Activated CD8-positive, alpha-beta memory T cell treated with anti-CD3 and anti-CD28 coated beads for 1 hour (primary cell): ENCODE measurements at places on chromosomes 5 and 9.

DNA sequence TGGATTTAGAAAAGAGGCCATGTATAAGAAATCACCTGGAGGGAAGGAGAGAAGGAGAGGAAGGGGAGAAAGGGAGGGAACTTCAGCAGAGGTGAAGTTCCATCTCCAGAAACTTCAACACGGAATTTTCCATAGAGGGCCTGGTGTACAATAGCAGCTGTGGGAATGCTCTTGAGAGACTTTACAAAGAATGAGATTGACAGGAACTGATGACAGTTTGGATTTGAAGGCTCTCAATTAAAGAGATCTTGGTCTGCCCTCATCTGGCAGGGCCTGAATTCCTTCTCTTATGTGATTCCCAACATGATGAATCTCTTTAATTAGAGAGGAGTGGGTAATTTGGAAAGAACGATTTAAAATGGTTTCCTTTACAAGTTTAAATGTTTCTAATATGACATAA lies 143.5 kb downstream of the MLLT3 start:
- no peak for DNase-seq

DNA sequence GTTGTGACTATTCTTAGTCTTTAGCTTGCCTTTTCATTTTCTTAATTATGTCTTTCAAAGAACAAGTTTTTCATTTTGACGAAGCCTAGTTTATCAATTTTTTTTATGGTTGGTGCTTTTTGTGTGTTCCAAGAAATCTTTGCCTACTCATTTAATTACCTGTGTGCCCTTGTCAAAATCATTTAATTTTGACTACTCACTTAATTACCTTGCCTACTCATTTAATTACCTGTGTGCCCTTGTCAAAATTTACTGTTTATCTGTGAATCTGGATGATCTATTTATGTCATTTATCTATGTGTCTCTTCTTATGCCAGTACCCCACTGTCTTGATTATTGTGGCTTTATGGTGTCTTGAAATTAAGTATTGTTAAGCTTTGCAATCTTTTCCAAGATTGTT lies 63.9 kb downstream of the MTAP start:
- no peak for DNase-seq

DNA sequence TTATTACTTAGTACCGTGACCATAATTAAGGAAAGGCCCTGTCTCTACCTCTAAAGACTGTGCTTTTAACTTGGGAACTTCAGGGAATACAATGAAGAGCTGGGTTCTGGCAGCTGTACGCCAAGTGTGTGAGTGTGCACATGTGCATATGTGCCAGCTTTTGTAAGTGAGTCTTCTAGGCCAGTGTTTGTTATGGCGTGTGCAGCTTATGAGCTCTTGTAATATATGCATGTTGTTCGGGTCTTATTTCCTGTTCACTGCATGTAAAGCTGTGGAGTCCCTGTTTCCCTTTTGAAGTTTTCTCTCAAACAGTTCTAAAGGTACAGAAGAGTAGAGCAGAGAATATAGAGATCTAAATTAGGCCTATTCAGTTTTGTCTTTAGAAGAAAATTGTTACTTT lies 30.5 kb downstream of the TGFBR1 start:
- no peak for DNase-seq

DNA sequence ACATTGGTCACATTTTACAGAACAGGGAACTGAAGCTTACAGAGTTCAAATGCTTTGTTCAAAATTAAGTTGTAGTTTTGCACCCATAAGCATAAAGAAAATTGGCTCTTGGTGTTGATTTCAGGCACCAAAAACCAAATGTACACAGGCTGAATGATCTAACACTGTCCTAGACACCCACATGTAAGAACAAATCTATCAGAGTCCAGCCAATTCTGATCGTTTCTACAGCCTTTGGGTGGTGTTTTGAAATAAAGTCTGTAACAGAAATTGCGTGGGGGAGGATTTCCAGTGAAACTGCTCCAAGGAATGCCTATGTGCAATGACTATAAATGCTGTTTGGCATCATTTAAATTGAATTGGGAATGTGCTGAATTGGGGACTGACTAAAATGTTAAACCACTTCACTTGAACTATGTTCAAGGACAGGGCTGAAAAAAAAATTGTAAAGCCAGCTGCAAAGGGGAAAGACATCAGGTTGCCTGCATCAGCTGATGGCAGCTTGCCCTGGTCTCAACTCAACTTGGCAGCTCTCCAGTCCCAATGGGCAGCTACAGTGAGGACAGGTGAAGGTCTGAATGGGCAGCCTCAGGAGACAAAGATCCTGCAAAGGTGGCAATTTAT lies 92.2 kb upstream of the TRPC7 start:
- no peak for DNase-seq

- no peak for DNase-seq
These were observed 352.9 kb downstream of the DNAH5 start for GRCh38 chr5:13591621-13592020.

- DNase-seq: no peak
These were observed 279.1 kb downstream of the MSX2 start for GRCh38 chr5:175003531-175003930.

- DNase-seq: no peak
These were observed 4.4 kb upstream of the DCTN4 start for GRCh38 chr5:150763023-150763769.

DNA sequence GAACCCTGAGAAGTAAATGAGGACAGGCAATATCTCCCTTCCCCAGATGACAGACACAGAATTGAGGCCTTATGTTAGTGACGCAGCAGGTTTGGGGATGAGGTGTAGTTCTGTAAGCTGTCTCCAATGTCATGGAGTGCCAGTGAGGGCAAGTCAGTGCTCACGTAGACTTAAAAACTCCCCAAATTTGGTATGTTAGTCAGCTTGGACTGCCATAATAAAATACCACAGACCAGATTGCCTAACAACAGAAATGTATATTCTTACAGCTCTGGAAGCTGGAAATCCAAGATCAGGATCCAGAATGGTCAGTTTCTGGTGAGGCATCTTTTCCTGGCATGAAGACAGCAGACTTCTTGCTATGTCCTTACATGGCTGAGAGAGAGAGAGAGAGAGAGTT lies 14.9 kb downstream of the FOXI1 start:
- DNase-seq: no peak

- no peak for DNase-seq
These were observed 29.2 kb upstream of the RXRA start for GRCh38 chr9:134297083-134297410.

GRCh38 chr9:97830884-97831829 lies 21.9 kb upstream of the FOXE1 start:
- no peak for DNase-seq

GRCh38 chr5:57370376-57370775 lies 112.2 kb downstream of the ACTBL2 start:
- DNase-seq: no peak

DNA sequence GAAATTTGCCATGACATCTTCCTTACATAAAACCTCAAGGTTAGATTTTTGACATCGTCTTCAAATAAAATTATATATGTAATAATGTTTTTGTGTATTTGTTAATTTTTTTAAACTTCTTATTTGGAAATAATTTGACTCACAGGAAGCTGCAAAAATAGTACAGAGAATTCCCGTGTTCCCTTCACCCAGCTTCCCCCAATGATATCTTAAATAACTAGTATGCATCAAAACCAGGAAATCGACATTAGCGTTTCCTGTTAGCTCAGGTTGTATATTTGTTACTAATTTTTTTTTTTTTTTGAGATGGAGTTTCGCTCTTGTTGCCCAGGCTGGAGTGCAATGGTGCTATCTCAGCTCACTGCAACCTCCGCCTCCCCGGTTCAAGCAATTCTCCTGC lies 86.3 kb upstream of the SPRY4 start:
- DNase-seq: no peak
